Adrenal gland (tissue), 19 donors: ENCODE measurements at places on chromosomes 2 and 18. TPM values are rescaled to one million over a fixed set of nuclear protein-coding genes. Genes with fewer than 3 reads are reported as not detected.

- DNase-seq = peak; percentile 75
- no peaks in the 10 kb centered on the region for H3K27me3 ChIP-seq
- H3K36me3 ChIP-seq = no peaks in the 10 kb centered on the region
- peaks cover 10% of the 10 kb centered on the region for H3K4me1 ChIP-seq
- peak within 1 kb of the TSS; percentile 60 for H3K4me3 ChIP-seq
These were observed at the start of gene ADGRF3 for GRCh38 chr2:26346454-26347053. TSS of gene ADGRF3 (minus strand) at chr2:26346789. CDS start at chr2:26346234, 555 bp downstream.

The VWA3B gene
- not detected for total RNA-seq

DNA sequence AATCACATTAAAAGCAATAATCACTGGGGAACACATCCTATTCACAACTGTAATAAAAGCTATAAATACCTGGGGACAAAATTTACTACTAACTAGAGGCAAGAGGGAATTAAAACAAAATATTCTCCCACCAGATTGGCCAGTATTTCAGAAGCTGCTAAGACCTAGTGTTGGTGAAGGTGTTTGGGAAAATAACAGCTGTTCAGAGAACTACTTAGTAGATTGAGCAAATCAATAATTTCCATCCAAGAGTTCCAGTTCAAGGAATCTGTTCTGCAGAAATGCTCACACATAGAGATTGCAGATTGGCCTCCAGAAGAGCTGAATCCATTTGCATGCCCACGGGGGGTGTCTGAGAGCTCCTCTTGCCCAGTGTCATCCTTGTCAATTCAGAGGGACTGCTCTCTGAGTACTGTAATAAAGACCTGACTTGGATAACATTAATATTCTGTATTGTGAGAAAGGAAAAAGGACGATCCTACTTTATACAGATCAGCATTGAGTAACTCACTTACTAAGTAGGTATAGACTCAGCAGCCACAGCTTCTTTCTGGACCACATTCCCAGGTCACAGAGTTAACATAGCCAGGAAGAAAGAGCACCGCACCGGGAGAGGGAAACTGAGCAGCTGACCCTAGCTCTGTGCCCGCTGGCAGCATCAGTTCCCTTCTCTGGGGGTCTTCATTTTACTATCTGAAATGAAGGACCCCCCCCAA, 5.6 kb downstream of the TUBB6 start:
- H3K36me3 ChIP-seq = peaks cover 12% of the 10 kb centered on the region
- DNase-seq = no peak
- no peaks in the 10 kb centered on the region for H3K27me3 ChIP-seq
- no peak overlapping the region for H3K4me3 ChIP-seq

GRCh38 chr18:70453058-70453775, 164.4 kb downstream of the SOCS6 start:
- H3K4me3 ChIP-seq = no peak overlapping the region
- H3K27me3 ChIP-seq = no peaks in the 10 kb centered on the region
- H3K4me1 ChIP-seq = no peaks in the 10 kb centered on the region
- no peak overlapping the region for H3K27ac ChIP-seq

GRCh38 chr2:224039770-224040440, 819 bp upstream of the SERPINE2 start:
- peaks cover 24% of the 10 kb centered on the region for H3K27me3 ChIP-seq
- DNase-seq = no peak
- H3K4me3 ChIP-seq = peak overlapping the region; percentile 71
- H3K27ac ChIP-seq = no peak overlapping the region
- no peaks in the 10 kb centered on the region for H3K4me1 ChIP-seq

The KCNIP3 gene
- total RNA-seq = 2.1 TPM

GRCh38 chr2:226295123-226295522, 504.5 kb downstream of the IRS1 start:
- H3K4me1 ChIP-seq = no peaks in the 10 kb centered on the region
- H3K27ac ChIP-seq = no peak overlapping the region
- no peak overlapping the region for H3K4me3 ChIP-seq

The PHOSPHO2 gene
- total RNA-seq = 1.9 TPM

- no peaks in the 10 kb centered on the region for H3K36me3 ChIP-seq
- H3K27ac ChIP-seq = no peak overlapping the region
- peak; percentile 36 for DNase-seq
- H3K4me1 ChIP-seq = peaks cover 7% of the 10 kb centered on the region
These were observed 427.7 kb upstream of the HS6ST1 start for GRCh38 chr2:128746356-128746755.

- no peak overlapping the region for H3K4me3 ChIP-seq
- H3K36me3 ChIP-seq = no peaks in the 10 kb centered on the region
- H3K4me1 ChIP-seq = no peaks in the 10 kb centered on the region
- H3K27ac ChIP-seq = no peak overlapping the region
- no peak for DNase-seq
These were observed 9.4 kb upstream of the SOCS6 start for GRCh38 chr18:70279470-70279869.

The LRRFIP1 gene
- 79.7 TPM for total RNA-seq

DNA sequence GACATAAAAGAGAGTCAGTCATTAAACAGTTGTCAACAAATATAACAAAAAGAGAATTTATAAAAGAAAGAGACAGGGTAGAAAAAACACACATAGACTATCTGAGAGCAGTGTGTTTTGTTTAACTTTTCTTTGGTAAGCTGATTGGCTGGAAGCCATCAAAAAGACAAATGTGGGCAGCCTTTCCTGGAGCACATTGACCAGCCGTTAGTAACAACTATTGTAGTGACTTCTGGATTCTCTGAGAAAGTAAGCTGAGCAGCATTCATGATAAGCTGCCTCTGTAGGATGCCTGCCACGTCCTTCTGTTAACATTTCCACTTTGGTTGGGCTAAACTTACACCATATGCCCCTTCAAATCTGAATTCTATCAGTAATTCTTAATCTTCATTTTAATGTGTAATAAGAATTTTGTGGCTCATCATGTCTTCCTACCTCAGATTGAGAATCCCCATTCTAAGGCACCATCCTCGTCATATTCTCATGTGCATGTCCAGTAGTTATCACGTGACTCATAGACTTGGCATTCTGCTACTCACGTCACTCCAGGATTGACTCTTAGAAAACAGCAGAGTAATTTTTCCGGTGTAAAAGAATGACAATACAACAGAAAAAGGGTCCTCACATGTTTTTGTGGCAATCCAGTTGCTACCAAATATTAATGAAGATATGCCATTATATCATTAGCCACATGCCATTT, 43.4 kb upstream of the DNAJC10 start:
- no peak for DNase-seq
- no peaks in the 10 kb centered on the region for H3K36me3 ChIP-seq
- no peaks in the 10 kb centered on the region for H3K4me1 ChIP-seq
- H3K27ac ChIP-seq = no peak overlapping the region
- no peaks in the 10 kb centered on the region for H3K27me3 ChIP-seq

DNA sequence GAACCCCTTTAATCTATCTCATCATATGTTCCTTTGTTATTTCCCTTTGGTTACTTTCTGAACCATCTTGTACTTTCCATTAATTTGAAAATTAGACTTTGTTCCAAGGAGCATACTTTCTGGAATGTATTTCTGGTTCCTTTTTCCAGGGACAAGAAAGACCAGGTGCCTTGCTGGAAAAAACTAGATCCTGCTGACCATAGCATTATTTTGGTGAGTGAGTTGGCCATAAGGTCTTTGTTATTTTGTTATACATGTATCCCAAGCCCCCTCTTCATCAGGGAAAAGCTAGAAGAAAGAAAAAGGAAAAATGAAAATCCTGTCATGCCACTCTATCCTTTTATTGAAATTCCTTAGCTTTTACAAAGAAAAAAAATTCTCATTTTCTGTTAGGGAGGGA, 228.1 kb upstream of the TFPI start:
- H3K4me3 ChIP-seq = no peak overlapping the region
- DNase-seq = no peak
- H3K4me1 ChIP-seq = no peaks in the 10 kb centered on the region
- no peaks in the 10 kb centered on the region for H3K36me3 ChIP-seq
